ENCODE measurements at places on chromosomes 6 and 20. TPM values are rescaled to one million over a fixed set of nuclear protein-coding genes. Genes with fewer than 3 reads are reported as not detected.

ZNF217 gene
- 32.1 TPM for total RNA-seq

- DNase-seq: peak; percentile 23
Measured at GRCh38 chr6:18241208-18242038, 22.9 kb downstream of the DEK start.

GRCh38 chr6:118735320-118735719, 83.9 kb upstream of the CEP85L start:
- peak; percentile 49 for DNase-seq

DNA sequence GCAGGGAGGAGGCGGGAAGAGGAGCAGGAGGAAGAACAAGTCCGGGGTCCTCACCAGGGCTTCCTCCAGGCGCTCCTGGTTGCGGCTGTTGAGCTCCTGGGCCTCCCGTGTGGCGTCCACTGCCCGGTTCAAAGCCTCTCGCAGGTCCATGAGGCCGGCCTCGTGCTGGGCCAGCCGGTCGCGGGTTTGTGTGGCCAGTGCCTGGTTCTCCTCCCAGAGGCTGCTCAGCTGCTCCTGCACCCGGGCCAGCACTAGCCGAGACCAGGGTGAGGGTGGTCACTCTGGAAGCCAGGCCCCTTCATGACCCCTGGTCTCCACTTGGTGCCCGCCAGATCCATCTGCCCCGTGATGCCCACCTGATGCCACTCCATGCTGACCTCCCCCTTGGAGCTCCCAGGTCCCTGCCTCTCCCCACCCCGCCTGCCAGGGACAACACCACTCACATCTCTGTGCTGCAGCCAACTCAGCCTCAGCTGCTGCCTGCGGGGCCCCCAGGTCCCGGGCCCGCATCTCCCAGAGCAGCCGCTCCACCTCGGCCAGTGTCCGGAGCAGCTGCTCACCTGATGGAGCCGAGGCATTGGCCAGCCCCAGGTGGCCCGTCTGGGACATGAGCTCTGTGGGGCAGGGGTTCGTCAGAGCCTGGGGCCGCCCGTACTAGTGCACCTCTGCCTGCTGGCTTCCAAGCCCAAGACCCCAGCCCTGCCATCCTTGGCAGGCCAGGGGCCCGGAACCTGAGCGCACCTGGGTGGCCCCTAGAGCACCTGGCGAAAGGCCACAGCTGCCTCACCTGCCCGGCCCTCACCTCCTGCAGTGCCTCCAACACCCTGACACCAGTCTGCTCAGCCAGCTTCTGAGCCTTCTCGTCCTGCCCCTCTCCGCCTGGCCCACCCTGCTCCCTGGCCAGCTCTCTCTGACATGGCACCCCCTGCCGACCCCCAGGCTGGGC, 15.9 kb downstream of the ADRM1 start:
- DNase-seq: no peak

- DNase-seq: no peak
Measured at GRCh38 chr6:18601516-18602020, 214.4 kb downstream of the RNF144B start.

- no peak for DNase-seq
Measured at GRCh38 chr6:7628479-7628878, 38.5 kb downstream of the SNRNP48 start.

- DNase-seq: peak; percentile 40
Measured at GRCh38 chr6:20997143-20997769, 463.0 kb downstream of the CDKAL1 start.

DNA sequence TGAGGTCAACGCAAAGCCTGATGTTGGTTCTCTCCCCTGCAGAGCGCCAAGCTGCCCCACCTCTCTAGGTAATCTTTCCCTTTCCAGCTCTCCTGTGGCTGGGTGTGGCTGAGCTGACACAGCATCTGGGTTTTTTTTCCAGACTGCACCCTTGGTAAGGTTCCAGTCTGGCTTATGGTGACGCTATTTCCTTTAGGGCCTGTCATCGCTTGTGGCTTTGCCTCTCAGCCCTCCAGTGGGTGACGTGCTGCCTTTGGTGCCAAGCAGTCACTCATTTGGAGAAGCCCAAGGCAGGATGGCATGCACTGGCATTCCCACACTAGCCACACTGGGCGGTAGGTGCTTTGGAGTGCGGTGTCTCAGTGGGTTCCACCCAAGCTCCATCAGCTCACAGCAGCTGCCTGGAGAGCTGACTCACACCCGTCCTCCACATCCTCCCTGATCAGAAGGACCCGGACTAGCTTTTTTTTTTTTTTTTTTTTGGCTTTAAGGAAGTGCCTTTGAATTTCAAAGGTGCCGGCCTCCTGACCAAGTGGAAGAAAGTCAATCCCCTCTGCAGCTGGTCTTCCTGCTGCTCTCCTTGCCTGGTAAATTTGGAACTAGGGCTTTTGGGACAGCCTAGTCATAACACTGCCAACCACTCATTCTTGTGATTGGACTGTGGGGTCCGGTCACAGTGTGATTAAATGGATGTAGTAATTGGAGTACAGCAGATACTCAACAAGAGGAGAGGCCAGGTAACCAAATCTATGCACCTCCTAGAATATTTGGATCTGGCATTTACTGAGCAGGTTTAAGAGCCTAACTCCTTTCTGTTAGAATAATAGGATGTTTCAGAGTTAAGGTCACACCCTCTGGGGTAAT, 153.6 kb downstream of the CD83 start:
- DNase-seq: no peak

- DNase-seq: peak; percentile 45
Measured at GRCh38 chr20:44092551-44093248, 94.3 kb downstream of the JPH2 start.

DNA sequence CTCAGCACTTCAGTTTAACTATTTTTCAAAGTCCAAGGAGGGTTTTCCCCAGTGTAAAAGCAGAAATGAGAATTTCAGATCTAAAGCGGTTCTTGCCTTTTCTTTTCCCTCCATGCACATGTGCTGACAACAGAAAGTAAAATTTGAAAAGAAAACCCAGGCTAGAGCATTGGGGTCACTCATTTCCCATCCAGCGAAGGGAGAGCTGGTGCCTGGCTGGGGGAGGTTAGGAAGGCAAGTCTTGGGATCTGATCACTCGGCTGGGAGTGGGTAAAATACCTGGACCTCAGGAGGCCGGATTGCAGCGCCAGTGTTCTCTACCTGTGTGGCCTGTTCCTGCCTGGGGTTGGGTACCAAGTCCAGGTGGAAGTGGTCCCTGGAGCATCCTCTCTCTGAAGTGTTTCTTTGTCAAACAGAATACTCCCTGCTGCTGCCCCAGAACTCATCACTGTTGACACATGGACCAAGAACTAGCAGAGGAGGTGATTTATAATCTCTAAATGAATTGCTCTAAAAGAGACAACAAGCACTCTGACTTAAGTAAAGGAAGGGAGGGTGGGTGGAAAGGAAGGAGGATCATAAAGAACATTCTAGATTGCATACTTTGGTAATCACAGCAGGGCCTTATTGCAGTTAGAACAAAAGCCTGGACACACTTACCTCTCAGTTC, 136.0 kb downstream of the MTHFD1L start:
- DNase-seq: no peak

BPIFB4 gene
- not detected for total RNA-seq

ABRACL gene
- total RNA-seq: 104 TPM

HLA-DOA gene
- total RNA-seq: not detected

GRCh38 chr20:61986762-61987321, 78.8 kb downstream of the TAF4 start:
- DNase-seq: no peak

GRCh38 chr6:15368186-15368585, 122.3 kb downstream of the JARID2 start:
- DNase-seq: no peak

NDUFAF4 gene
- total RNA-seq: 44.6 TPM

DNA sequence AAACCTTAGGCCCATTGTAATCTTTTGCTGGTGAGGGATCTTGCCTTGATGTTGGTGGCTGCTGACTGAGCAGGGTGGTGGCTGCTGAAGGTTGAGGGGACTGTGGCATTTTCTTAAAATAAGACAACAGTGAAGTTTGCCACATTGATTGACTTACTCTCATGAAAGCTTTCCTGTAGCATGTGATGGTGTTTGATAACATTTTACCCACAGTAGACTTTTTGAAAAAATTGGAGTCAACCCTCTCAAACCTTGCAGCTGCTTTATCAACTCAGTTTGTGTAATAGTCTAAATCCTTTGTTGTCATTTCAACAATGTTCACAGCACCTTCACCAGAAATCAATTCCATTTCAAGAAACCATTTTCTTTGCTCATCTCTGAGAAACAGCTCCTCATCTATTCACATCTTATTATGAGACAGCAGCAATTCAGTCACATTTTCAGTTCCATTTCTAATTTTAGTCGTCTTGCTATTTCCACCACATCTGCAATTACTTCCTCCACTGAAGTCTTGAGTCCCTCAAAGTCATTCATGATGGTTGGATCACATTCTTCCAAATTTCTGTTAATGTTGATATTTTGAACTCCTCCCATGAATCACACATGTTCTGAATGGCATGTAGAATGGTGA, 37.2 kb downstream of the CST9L start:
- DNase-seq: no peak

PROCR gene
- total RNA-seq: 228 TPM

JPH2 gene
- not detected for total RNA-seq

Measured in endothelial cell of umbilical vein (primary cell).